ENCODE measurements at places on chromosomes 6 and 20. TPM values are rescaled to one million over a fixed set of nuclear protein-coding genes. Genes with fewer than 3 reads are reported as not detected.

DNA sequence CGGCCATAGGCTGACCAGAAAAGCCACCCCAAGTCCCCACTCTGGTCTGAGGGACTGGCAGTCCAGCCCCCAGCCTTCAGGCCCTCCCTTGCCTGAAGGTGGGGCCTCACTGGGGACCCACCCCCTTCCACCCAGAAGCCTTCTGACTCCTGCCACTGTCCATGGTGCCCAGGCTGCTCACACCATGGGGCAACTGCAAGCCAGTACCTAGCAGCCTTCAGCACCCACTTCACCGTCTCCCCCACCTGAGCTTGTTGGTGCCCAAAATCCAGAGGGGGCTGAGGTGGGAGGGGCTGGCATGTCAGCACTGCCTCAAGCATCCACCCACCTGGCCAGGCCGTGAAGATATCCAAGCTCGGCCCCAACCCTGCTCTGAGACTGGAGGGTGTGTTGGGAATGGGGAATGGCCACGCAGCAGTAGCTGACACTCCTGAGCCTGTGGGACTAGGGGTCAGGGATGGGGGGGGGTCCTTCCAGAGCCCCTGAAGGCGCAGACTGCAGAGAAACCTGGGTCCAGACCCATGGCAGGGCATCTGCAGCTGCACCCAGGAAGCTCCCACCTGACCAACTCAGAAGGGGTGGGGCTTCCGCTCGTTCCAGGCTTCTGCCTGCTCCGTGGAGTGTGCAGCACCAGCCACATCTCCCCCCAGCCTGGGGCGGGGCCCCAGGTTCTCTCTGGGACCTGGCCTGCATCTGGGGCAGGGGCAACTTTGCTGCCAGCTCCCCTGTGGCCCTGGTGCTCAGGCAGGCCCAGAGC is 942.1 kb upstream of the EPHA7 start:
- no peaks in the 10 kb centered on the region for H3K36me3 ChIP-seq
- H3K4me3 ChIP-seq, result no peak overlapping the region
- H3K27ac ChIP-seq, result no peak overlapping the region
- H3K4me1 ChIP-seq, result no peaks in the 10 kb centered on the region

The TP53TG5 gene
- 0.32 TPM for total RNA-seq

DNA sequence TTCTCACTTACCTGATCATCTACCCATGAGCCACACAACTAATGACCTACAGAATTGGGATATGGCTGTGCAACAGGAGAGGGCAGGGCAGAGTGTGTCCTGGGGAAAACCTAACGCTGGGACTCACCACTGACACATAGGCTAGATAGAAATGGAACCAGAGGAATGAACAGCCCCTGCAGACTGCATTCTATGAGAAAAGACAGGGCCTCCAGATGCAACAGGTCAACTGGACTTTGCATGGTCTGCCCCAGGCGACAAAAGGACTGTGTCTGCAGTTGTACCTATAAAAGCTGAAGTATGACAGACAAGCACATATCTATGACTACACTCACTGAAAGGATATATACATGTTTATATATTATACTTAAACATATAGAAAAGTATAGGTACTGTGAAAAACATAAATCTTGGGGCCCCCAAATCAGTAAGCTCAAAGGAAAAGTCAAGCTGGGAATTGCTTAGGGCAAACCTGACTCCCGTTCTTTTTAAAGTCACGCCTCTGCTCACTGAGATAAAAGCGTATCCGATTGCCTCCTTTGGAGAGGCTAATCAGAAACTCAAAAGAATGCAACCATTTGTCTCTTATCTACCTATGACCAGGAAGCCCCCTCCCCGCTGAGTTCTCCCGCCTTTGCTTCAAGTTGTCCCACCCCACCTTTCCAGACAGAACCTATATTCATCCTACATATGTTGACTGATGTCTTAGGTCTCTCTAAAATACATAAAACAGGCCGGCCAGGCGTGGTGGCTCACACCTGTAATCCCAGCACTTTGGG is 68.5 kb downstream of the EPB41L2 start:
- DNase-seq, result no peak
- peaks cover 13% of the 10 kb centered on the region for H3K4me1 ChIP-seq
- no peak overlapping the region for H3K4me3 ChIP-seq

DNA sequence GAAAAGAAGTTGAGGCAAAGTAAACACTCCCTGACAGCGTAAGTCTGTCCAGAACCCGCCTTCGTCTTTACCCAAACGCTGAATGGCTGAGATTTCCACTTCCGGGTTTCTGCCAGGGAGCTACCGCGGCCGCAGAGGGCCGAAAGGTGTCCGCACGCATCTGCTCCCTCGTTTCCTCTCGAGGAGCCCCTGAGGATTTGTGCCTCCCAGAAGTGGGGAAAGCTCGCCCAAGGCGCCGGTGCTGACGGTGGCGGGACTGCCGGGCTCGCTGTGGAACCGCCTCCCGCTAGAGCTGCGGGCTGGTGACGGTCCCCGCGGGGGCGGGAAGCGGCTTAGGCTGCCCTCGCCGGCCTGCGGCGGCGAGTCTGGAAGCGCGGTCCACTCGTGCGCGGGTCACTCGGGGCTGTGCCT is 1760.2 kb upstream of the DEFB115 start:
- DNase-seq, result peak; percentile 52
- no peak overlapping the region for H3K27ac ChIP-seq
- H3K27me3 ChIP-seq, result no peaks in the 10 kb centered on the region

- no peak for DNase-seq
- no peak overlapping the region for H3K27ac ChIP-seq
- no peaks in the 10 kb centered on the region for H3K4me1 ChIP-seq
- no peak overlapping the region for H3K4me3 ChIP-seq
- H3K27me3 ChIP-seq, result no peaks in the 10 kb centered on the region
Observed at GRCh38 chr20:11128721-11129120, 454.9 kb upstream of the JAG1 start.

The RSPO3 gene
- total RNA-seq, result 53.9 TPM

DNA sequence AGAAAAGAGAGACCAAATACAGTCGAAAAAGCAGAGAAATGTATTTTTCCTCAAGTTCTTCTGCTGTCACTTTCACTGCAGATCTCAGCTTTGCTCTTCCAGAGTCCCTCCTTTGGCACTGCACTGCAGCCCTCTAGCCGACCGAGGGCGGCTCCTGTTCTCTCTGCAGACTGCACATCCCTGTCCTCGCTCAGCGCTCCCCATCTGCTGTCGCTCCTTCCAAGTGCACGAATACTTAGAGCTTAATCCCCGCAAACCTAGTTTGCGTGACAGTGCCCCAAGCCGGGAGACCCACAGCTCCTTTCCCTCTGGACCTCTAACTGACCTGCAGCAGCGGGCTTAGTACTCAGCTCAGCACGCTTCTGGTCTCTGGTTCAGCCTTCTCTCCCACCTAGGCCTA is 15.2 kb downstream of the RPP21 start:
- no peaks in the 10 kb centered on the region for H3K4me1 ChIP-seq
- peaks cover 45% of the 10 kb centered on the region for H3K27me3 ChIP-seq
- no peak for DNase-seq
- no peaks in the 10 kb centered on the region for H3K36me3 ChIP-seq
- no peak overlapping the region for H3K4me3 ChIP-seq
- no peak overlapping the region for H3K27ac ChIP-seq

DNA sequence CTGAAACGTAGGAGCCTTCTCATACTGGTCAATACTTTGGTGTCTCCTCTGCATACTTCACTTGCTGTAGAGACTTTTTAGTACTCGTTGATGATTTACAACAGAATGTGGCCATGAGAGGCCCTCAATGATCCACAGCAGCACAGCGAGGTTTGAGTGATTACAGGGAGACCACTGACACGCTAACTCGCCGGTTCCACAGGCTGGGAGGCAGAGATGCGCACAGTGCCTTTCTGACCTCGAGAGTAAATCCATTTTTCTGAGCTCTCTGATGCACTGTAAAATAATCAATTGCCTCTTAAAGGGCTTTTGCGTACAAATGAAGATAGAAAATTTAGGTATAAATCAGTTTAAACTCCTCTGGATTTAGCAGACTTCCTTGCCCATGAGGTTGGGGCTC is 56.2 kb upstream of the TBC1D7 start:
- H3K27me3 ChIP-seq, result no peaks in the 10 kb centered on the region
- H3K4me1 ChIP-seq, result peaks cover 31% of the 10 kb centered on the region
- no peak overlapping the region for H3K4me3 ChIP-seq
- H3K27ac ChIP-seq, result peak overlapping the region; percentile 51
- H3K36me3 ChIP-seq, result no peaks in the 10 kb centered on the region

DNA sequence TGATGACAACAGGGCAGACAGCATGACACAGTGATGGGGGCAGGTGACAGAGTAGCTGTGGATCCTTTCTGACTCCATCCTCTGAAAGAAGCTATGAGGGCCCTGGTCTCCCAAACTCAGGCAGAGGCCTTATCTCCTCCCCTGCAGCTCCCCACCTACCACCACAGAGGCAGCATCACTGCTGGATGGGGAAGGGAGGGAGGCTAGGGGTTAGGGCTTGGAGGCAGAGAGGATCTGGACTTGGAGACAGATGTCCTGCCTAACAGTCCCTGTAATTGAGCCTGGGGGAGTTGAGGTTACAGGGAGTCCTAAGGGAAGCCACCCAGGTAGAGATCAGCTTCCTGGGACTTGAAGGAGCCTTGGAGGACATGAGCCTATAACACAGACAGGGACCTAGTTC is 37.9 kb downstream of the FAM110A start:
- no peaks in the 10 kb centered on the region for H3K4me1 ChIP-seq
- H3K36me3 ChIP-seq, result no peaks in the 10 kb centered on the region
- no peak for DNase-seq
- no peak overlapping the region for H3K27ac ChIP-seq
- H3K4me3 ChIP-seq, result no peak overlapping the region

GRCh38 chr6:154673919-154674318 is 59.3 kb upstream of the SCAF8 start:
- peaks cover under 1% of the 10 kb centered on the region for H3K27me3 ChIP-seq
- no peak overlapping the region for H3K4me3 ChIP-seq
- DNase-seq, result no peak
- H3K4me1 ChIP-seq, result no peaks in the 10 kb centered on the region

The C6orf15 gene
- not detected for total RNA-seq

DNA sequence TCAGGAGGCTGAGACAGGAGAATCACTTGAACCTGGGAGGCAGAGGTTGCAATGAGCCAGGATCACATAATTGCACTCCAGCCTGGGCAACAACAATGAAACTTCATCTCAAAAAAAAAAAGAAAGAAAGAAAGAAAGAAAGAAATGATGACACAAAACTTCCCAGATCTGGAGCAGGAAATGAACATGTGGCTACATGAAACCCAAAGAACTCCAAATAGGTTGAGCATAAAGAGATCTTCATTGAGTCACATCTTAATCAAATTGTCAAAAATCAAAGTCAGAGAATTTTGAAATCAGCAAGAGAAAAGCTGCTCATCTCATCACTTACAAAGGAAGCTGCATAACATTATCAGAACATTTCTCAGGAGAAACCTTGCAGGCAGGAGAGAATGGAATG is 247.0 kb downstream of the IBTK start:
- H3K4me1 ChIP-seq, result no peaks in the 10 kb centered on the region
- no peaks in the 10 kb centered on the region for H3K27me3 ChIP-seq
- no peak overlapping the region for H3K27ac ChIP-seq
- H3K4me3 ChIP-seq, result no peak overlapping the region
- no peaks in the 10 kb centered on the region for H3K36me3 ChIP-seq
- no peak for DNase-seq

DNA sequence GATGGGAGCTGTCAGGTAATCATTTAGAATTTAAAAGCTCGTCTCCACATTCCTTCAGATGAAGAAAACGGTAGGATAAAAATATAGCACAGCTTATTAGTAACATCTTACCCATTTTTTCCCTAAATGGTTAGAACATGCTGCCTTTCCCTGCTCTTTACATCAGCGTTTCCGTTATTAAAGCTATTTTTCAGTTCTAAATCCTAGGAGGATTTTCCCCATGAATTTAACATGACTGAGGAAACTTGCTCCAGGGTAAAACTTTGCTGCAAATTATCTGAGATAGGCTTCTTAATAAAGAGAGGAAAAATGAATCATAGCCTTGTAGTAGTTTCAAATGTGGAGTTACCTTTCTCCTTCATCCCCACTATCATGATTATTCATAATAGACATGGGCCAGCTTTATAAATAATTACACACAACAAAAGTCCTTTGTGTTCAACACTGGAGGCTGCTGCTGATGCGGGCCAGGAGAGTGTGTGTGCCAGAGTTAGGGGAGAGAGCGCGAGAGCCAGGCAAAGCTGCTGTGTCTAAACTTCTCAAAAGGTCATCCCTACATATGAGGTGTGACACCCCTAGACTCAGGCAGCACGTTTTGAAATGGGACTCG is 24.4 kb downstream of the MYLIP start:
- H3K4me3 ChIP-seq, result no peak overlapping the region
- DNase-seq, result no peak
- H3K4me1 ChIP-seq, result peaks cover 6% of the 10 kb centered on the region
- H3K27me3 ChIP-seq, result no peaks in the 10 kb centered on the region
- peaks cover 11% of the 10 kb centered on the region for H3K36me3 ChIP-seq

DNA sequence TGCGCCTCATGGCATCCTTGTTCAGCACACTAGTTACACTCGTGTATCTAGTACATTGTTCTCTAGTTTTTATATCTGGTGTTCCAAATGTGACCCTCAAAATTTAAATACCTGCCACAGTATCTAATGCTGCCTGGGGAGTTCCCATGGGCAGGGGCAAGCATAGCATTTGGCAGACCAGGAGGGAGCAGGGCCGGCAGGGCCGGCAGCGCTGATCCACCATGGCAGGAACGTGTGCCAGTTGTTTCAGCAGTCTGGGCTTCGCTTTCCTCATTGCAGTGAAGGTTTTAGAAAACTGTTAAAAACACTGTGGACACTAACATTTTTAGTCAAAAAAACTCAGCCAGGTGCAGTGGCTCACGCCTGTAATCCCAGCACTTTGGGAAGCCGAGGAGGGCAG is 19.2 kb downstream of the NANP start:
- H3K4me3 ChIP-seq, result no peak overlapping the region
- no peaks in the 10 kb centered on the region for H3K4me1 ChIP-seq
- no peak overlapping the region for H3K27ac ChIP-seq
- no peaks in the 10 kb centered on the region for H3K27me3 ChIP-seq
- no peaks in the 10 kb centered on the region for H3K36me3 ChIP-seq
- DNase-seq, result no peak

The SNHG17 gene
- total RNA-seq, result 9.0 TPM

The NKAIN4 gene
- total RNA-seq, result 1.1 TPM

DNA sequence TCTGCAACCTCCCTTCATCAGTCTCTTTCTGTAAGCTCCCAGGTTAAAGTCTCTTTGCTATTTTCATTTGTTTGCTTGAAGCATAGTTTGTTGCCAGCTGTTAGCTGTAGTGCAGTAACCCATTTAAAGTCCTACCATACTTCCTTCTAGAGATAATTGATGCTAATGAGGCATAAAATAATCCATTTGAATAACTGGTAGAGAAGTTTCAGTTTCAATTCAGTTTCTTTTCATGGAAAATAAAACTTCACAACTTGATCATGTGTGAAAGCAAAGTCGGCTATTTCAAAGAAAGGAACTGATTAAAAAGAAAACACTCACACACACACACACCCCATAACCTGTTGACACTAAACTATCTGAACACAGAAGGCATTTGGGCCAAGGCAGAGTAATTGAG is 68.5 kb upstream of the TENT5A start:
- peaks cover 17% of the 10 kb centered on the region for H3K4me1 ChIP-seq
- H3K27ac ChIP-seq, result no peak overlapping the region
- no peak for DNase-seq
- H3K27me3 ChIP-seq, result no peaks in the 10 kb centered on the region
- no peak overlapping the region for H3K4me3 ChIP-seq
- H3K36me3 ChIP-seq, result no peaks in the 10 kb centered on the region

GRCh38 chr20:21682521-21682954 is 22.9 kb upstream of the PAX1 start:
- no peak overlapping the region for H3K27ac ChIP-seq
- no peak overlapping the region for H3K4me3 ChIP-seq
- peaks cover 10% of the 10 kb centered on the region for H3K27me3 ChIP-seq
- no peak for DNase-seq

Measured in cardiac muscle cell (in vitro differentiated cells and primary cell).